ENCODE measurements at places on chromosomes 6 and 20.

- no peak for DNase-seq
Observed at GRCh38 chr6:113842165-113842564, 15.0 kb upstream of the MARCKS start.

DNA sequence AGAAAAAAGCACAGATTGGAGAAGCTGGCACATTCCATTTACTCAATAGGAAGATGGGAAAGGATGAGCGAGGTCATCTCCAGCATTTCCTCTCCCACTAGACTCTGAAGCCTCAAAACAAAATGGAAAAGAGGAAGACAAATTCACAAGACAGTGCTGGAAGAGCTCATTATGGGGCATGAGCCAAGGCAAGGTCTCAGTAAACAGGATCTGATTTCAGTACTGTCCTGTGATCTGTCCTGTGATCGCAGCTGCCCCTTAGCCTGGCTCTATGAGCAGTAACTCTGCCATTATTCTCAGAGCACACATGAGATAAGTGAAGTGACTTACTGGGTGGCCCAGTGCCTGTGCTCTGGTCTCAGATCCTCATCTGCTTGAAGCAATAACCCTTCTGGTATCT is 68.1 kb upstream of the SLC4A11 start:
- no peak for DNase-seq

DNA sequence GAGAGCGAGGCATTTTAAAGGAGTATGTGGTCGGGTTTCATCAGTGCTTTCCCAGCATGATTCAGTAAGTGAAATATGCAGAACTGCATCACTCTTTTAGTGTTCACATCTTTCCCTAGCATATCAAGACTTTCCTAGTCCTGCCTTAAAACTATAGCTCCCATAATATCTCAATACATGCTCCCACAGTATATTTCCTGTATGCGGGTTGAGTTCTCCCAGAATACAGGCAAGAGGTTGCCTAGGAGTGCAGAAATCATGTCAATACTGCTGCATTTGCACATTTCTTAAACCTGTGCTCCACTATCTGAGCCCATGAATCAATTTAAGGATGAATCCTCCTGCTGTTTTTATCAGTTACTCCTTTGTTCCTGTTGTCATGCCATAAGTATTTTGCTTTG is 386.6 kb upstream of the SLC35B3 start:
- no peak for DNase-seq

DNA sequence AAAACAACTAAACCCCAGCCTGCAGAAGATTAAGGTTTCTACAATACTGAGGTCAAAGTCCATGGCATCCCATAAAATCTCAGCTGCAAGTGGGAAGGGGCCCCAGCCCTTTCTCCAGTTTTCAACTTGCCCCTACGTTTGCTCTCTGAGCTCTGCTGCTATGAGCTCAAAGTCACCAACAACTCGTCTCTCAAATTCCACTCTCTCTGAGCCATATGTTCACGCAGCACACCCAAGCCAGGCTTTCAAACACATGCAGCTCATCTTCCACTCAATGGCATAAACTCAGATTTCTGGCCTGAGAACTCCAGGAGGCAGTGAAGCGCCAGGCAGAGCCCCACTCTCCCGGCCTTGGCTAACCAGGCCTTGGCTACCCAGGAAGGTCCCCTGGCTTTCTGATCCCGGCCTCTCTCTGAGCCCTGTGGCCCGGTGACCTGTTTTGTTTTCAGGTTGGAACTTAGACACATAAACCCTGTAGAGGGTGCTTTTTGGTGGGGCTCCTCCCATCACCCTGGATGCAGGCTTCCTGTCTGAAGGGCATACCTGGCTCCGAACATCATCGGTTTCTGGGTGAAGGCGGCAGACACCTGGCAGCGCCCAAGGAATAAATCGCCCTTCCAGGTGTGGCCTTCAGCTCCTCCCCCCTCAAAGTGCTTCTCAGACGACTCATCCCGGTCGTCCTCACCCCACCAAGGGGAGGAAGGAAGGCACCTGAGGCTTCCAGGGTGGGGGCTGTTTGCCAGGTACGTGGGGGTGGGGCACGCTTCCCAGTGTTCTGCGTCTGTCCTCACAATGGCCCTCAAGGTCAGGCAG is 12.4 kb downstream of the SLC22A23 start:
- no peak for DNase-seq

- no peak for DNase-seq
Observed at GRCh38 chr20:3161316-3162079, 1.8 kb upstream of the FASTKD5 start.

DNA sequence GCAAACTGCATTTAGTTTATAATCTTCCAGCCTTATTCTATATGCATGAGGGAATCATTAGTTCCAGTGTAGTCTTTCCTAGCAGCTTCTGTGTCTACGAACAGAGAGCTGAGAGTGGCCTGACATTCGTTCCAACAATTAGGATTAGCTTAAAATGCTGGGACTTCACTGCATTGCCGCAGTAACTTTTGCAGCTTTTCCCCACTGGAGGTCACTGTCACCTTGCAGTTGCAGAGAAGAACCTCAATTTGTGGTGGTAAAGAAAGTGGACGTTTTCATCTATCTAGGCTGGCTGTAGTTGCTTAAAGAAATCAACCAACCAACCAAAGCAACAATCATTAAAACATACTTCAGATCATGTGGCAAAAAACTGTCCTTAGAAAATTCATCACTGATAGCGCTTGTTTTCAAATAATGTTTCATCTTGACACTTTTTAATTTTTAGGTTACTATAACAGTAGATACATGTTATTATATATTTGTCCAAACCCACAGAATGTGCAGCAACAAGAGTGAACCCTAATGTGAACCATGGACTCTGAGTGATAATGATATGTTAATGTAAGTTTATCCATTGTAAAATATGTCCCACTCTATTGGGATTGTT is 12.2 kb downstream of the MYLK4 start:
- DNase-seq: peak; percentile 54

- DNase-seq: peak; percentile 4
Observed at GRCh38 chr6:78835817-78836216, 31.5 kb upstream of the IRAK1BP1 start.

DNA sequence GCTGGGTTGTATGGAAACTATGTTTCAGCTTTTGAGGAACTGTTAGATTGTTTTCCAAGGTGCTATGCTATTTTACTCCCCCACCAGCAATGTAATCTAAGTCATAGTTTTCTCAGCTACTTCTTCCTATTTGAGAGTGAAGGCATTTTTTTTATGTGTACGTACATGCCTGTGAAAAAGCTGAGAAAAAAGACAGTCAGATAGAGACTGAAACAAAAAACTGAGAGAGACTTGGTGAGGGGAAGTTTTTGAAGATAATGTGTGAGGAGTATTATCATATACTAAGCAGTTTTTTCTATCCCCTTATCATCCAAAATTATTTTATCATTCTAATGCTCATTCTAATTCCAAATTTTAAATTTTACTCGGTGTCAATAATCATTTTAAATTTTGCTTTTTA is 780.0 kb downstream of the BCKDHB start:
- DNase-seq: no peak

GRCh38 chr6:145023116-145023726 is 712.1 kb downstream of the EPM2A start:
- no peak for DNase-seq

DNA sequence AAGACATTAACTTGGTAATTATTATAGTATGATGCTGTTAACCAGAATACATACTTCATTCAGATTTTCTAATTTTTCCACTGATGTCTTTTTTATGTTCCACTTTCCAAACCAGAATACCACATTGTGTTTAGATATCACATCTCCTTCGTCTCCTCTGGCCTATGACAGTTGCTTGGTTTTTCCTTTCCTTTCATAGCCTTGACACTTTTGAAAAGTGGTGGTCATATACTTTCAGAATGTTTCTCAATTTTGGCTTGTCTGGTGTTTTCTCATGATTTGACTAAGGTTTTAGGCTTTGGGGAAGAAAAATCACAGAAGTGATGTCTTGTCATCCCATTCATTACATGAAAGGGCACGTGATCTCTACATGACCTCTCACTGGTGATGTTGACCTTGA is 24.3 kb upstream of the RIMS4 start:
- no peak for DNase-seq

GRCh38 chr20:3383878-3384495 is 23.5 kb downstream of the DNAAF9 start:
- DNase-seq: no peak

DNA sequence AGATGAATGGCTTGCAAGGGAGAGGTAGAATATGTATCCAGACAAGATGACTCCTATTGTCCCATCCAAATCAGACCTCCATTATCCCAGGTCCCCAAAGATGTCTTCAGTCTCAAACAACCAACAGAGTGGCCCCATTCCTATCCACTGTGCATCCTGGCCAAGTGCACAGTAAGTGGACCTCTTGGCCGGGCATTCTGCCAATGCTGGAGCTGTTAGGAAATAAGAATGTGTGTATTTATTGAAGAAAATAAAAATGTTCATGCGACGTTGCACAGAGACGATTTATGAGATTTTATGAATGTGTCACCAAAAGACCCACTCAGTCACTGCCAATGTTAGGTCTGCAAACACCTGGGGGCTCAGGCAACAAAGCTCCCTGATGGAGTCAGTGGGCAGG is 196.0 kb downstream of the MAFB start:
- DNase-seq: no peak

GRCh38 chr6:112665114-112665513 is 318.0 kb downstream of the RFPL4B start:
- no peak for DNase-seq

DNA sequence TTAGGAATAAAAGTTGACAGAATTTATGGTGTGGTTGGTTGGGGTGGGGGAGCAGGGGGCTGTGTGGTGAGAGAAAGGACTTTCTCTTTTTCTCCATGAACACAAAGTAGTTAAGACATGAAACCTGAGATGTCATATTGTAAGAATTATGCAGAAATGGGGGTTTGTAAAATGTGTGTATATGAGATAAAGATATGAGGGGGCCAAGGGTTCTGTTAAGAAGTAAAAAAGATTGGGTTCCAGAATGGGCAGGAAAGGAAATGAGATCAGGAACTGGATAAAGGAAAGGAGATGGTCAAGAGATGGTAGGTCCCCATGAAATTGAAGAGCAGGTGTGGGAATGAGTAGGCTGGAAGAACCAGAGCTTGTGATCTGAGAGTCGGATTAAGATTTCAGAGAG is 9.7 kb downstream of the RNF146 start:
- DNase-seq: no peak

GRCh38 chr6:118746825-118747174 is 95.4 kb upstream of the CEP85L start:
- no peak for DNase-seq

- no peak for DNase-seq
Observed at GRCh38 chr6:7292596-7293255, 20.3 kb downstream of the SSR1 start.

DNA sequence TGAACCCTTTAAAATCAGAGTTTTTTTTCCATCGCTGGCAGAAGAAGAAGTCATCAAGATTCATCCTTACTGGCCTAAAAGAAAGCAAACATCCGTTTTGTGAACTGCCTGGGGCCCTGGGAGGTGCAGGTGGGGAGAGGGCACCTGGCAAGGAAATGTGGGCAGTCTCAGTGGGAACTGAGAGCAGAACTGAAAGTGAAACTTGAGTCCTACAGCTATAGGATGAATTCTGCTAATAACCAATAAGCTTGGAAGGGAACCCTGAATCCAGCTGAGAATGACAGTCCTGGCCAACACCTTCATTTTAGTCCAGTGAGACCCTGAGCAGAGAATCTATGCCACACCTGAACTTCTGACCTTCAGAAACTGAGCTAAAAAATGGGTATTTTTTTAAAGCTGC is 130.1 kb upstream of the ASCC3 start:
- DNase-seq: no peak

DNA sequence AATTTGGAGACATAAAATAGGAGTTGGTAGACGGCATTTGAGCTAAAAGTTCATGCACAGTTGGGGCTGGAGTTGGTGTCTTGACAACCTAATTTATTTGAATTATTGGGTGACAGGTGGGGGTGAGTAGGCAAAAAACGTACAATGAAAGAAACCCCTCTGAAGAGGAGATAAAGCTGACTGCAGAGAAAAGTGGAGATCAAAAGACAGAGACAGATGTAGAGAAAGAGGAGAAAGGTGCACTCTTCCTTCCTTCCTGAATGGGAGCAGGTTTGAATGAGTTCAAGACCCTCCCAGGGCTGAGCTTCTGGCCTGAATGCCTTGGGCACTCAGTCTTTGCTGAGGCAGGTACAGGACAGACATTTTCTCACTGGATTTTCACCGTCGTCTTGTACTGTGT is 284.3 kb downstream of the DHX35 start:
- DNase-seq: no peak

- no peak for DNase-seq
Observed at GRCh38 chr6:138569970-138570724, 70.9 kb upstream of the NHSL1 start.

GRCh38 chr6:147855803-147856482 is 347.5 kb downstream of the SAMD5 start:
- no peak for DNase-seq

GRCh38 chr6:75206576-75207342 is 906 bp upstream of the COL12A1 start:
- no peak for DNase-seq

DNA sequence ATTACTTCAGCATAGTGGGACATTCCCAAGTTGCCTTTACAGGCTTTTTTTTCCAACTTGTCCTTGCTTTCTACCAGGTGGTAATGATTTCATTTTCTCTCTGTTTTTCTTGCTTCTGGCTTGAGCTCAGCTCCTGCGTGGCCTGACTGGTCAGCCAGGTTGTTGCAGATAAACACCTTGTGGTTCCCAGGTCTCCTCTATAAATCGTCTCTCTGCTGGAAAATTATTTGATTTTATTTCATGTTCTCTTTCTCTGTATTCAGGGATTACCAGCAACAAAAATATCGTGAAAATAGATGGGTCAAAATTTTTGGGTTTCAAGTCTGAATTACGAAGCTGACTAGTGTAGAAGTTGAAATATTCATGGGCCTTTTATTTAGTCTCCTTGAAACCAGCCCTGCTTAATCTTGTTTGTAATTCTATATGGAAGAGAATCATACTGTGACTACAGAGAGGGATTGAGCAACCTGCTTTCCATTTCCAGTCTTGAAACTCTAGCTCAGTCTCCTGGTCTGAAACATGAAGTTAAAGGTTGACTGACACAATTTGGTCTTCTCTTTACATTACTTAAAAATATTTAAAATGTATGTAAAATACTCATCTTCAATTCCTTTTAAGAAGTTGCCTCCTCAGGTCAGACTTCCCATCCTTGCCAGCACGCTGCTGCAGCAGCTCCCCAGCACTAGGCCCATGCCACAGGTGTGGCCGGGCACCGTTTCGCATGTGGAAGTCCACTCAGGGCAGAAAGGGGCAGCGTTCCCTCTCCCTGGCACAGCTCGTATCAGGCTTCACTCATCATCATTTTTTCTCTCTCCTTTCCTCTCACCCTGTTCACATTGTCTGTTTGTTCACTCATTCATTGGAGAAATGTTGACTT is 7.1 kb downstream of the DUSP22 start:
- DNase-seq: no peak
